ENCODE measurements at places on chromosomes 4 and X.

GRCh38 chr4:183348136-183348535, 25.9 kb upstream of the CLDN24 start:
- no peak for DNase-seq

GRCh38 chr4:128068918-128069317, 7.8 kb downstream of the LARP1B start:
- DNase-seq = no peak

DNA sequence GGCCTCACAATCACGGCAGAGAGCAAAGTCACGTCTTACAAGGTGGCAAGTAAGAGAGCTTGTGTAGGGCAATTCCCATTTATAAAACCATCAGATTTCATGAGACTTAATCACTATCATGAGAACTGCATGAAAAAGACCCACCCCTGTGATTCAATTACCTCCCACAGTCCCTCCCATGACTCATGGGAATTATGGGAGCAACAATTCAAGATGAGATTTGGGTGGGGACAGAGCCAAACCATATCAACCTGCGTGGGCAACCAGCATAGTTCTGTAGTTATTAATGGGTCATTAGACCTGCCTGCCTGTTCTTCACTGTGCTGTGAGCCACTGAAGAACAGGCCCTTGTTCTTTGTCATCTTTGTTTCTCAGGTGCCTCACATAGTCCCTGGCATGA, 593.7 kb upstream of the BOD1L1 start:
- no peak for DNase-seq

DNA sequence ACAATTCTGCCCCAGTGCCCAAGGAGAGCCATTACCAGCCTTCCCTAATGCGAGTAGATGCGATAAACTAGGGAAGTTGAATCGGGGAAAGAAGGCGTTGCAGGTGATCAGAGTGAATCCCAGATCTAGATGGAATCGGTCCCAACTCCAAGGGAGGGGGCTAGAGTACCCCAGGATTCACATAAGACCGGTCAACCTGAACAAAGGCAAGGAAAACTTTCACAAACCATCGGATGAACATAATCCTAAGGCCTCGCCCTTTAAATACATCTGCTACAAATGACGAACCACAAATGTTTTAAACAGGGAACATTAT, 11.2 kb upstream of the ZCCHC13 start:
- DNase-seq = no peak

GRCh38 chrX:41122664-41123257, 37.5 kb downstream of the USP9X start:
- no peak for DNase-seq

GRCh38 chr4:144353292-144353691, 212.8 kb upstream of the GYPA start:
- DNase-seq = no peak

DNA sequence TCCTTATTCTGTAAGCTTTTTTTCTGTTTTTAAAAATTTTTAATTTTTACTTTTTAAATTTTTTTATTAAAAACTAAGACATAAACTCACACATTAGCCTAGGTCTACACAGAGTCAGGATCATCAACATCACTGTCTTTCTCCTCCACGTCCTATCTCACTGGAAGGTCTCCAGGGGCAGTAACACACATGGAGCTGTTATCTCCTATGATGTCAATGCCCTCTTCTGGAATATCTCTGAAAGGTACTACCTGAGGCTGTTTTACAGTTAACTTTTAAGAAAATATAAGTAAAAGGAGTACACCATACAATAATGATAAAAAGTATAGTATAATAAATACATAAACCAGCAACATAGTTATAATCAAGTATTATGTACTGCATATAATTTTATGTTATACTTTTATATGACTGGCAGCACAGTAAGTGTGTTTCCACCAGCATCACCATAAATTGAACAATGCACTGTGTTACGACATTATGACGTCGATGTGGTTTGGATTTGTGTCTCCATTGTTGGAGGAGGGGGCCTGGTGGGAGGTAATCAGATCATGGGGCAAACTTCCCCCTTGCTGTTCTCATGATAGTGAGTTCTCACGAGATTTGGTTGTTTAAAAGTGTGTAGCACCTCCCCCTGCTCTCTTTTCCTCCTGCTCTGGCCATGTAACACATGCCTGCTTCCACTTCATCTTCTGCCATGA, 21.3 kb downstream of the IL15 start:
- no peak for DNase-seq

DNA sequence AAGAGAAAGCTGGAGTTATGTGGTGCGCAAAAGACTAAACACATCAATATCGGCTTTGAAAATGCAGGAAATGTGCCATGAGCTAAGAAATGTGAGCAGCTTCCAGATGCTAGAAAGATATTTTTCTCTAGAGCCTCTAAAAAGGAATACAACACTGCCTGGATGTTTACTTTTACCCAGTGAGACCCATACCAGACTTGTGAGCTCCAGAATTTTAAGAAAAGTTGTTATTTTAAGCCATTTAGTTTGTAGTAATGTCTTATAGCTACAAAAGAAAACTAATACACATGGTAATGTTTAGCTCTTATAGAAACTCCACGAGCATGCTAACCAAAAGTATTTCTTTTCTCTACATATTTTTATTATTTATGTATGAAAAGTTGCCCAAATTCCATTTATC, 1389.4 kb downstream of the C4orf33 start:
- DNase-seq = no peak

DNA sequence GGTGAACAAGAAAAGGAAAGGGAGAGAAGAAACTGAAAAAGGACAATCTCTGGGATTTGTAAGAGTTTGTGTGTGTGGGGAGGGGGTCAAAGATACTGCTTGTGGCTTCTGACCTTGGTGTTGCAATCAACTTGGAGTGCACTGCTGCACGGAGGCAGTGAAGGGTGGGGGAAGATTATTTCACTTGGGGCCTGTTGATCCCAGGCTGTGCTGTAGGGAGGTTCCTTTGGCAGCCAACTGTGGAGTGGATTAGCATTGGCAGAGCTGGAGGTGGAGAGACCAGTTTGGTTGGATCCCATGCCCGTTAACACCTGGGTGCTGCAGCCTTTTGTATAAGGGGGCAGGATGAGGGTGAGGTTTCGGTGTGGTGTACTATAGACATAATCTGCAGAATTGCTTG, 38.2 kb downstream of the AFF1 start:
- DNase-seq = no peak

GRCh38 chrX:107673431-107673830, 45.1 kb downstream of the PRPS1 start:
- DNase-seq = no peak

- no peak for DNase-seq
These were observed 298.5 kb upstream of the AADAT start for GRCh38 chr4:170388255-170388654.

- DNase-seq = no peak
These were observed 24.1 kb downstream of the ZCCHC12 start for GRCh38 chrX:118847676-118848075.

- no peak for DNase-seq
These were observed 18.7 kb upstream of the CXCL13 start for GRCh38 chr4:77586951-77587383.

GRCh38 chr4:727576-727975, 21.9 kb downstream of the PCGF3 start:
- DNase-seq = no peak

DNA sequence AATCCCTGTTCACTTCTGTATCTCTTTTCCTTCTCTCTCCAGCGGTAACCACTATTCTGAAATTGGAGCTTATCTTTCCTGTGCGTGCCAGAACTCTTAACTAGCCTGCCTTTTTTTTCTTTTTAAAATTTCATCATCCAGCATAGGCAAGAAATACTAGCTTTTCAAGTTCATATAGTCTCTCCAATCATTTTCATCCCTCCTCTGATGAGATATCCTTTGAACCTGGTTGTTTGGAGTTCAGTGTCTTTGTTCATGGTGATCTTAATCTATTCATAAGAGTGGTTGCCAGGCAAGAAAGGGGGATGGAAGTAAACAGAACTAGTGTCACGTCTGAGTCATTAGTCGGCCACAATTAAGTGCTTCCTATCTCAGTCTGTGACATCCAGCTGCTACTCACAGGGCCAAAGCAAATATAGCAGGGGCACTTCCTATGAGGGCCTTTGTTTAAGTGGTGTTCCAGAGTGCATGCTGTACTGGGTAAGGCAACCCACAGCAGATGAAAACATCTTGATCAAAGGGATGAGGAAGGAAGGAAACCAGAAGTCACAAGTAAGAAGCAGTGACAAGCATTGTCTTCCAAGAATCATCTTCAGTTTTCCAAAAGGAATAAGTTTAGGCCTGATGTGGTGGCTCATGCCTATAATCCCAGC, 56.4 kb upstream of the XIAP start:
- no peak for DNase-seq

GRCh38 chr4:79788884-79789283, 284.1 kb downstream of the ANTXR2 start:
- DNase-seq = no peak

DNA sequence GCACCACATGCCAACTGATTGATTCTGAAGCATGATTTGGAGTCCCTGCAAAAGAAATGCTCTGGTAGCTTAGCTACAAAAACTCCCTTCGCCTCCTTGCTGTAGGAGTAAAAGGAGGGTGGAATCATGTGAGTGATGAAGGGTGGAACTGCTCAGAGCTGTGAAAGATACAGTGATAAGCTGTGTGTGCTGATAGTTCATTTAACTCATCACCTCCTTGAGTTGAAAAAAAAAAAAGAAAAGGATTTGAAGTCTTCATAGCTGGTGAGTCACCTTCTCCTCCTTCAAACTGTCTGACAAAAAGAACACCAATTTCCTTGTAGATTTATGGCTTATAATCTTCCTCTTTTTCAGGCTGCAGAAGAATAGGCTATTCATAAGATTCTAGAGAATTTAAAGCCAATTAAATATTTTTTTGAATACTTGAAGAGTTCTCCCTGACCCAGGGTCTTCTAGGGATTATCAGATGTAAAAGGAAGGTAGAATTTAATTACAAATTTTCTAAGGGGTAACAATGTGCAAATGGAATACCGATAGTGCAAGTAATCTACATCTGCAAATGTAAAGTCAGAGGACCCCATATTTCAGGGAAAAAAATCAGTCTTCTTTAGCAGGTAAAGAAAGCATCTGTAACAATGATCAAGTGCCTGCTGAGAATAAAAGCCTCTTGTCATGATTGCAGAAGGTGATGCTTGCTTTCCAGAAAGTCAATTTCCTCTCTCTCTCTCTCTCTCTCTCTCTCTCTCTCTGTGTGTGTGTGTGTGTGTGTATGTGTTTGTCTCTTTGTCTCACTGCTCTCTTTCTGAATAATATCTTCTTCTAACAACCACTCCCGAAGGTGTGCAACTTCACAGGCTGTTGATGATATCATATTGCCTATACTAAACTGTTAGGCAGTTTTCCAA, 208.8 kb upstream of the VEGFC start:
- DNase-seq = no peak

GRCh38 chr4:40987151-40987550, 227.2 kb downstream of the APBB2 start:
- no peak for DNase-seq

DNA sequence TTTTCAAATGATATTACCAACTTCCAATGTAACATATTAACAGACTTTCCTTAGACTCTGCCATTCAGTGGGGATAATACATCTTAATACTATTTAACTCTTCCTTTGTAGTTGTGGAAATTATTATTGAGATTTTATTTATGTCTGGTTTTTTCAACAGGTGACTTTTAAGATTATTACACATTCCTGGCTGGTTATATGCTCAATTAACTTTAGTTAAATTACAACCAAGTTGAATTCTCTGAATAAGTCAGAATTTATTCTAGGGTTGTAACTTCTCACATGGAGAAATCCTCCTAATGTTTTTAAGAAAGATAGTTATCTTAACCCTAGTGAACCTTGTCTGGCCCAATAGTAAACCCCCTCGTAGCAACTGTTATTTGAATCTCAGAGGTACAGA, 107.3 kb downstream of the SLC10A6 start:
- no peak for DNase-seq

DNA sequence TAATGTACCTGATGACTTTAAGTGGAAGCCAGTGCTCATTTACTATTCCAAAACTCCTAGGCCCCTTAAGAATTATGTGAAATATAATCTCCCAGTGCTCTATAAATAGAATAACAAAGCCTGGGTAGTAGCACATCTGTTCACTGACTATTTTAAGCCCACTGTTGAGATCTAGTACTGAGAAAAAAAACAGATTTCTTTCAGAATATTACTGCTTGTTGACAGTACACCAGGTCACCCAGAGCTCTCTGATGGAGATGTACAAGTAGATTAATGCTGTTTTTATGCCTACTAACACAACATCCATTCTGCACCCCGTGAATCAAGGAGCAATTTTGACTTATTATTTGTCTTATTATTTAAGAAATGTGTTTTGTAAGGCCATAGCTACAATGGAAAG, 75.7 kb downstream of the FAM47C start:
- DNase-seq = no peak

- DNase-seq = no peak
These were observed 40.3 kb upstream of the CENPU start for GRCh38 chr4:184774152-184774551.

All from brain pericyte (primary cell).